Right renal cortex interstitium (tissue), 3 donors: ENCODE measurements at places on chromosomes 5 and 9. TPM values are rescaled to one million over a fixed set of nuclear protein-coding genes. Genes with fewer than 3 reads are reported as not detected.

DNA sequence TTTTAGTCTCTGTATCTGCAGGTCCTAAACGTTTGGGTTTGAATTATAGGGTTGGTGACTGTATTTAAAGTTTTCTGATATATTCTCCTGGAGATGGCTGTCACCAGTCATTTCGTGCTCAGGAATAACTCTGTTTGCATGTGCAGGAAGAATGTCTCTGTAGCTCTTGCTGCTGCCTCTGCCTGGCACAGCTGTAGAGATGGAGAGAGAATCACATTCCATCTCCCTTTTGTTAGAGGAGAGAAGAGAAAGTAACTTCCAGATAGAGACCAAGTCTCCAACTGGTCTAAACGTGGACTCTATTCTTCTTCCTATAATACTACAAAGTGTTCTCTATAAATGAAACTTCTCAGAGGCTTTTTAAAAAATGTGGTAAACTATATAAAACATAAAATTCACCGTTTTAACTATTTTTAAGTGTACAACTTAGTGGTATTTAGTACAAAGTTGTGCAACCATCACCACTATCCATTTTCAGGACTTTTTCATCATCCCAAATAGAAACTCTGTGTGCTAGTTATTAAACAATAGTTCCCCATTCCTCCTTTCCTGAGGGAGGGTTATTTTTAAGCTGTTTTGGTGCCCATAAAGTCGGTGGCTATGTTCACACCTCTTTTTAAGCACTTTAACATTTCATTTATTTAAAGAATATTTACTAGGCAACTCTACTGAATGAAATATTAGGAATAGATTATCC, 20.7 kb upstream of the STARD4 start:
- no peak for DNase-seq

- no peak for DNase-seq
Measured at GRCh38 chr5:163033656-163034055, 403.7 kb upstream of the CCNG1 start.

- DNase-seq, result peak; percentile 24
Measured at GRCh38 chr5:134148316-134148715, 28.4 kb downstream of the SKP1 start.

- no peak for DNase-seq
Measured at GRCh38 chr9:124423591-124423990, 8.3 kb upstream of the PSMB7 start.

DNA sequence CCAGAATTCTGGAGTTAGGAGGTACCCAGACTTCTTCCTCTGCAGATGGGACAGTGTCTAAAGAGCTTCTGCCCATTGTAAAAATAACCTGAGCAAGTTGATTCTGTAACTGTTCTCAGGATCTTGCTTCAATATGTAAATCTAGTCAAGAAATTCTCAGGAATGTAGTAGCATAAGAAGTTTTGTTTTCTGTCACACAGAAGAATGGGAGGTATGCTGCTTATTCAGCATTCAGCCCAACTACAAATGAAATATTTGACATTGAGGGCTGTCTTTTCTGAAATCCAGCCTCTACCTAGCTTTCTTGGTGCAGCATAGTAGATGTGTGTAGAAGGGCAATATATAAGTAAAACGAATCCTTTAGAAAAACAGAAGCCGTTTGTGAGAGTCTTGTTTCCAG, 13.8 kb downstream of the MACIR start:
- DNase-seq, result no peak

DNA sequence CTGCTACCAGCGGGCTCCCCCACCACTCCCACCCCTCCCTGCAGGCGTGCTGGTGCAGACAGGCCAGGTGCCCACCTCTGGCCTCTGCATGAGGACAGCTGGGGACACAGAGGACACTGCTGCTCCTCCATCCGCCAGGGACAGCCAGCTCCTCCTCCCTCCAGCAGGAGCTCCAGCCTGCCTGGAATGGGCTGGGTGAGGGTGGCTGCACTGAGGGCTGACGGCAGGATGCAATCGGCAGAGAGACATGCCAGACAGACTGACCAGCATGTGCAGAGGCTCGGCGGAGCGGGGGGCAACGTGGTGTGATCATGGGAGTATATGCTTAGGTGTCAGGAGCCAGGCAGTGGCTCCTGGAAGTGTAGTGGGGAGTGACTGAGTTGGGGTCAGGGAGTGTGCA, 68.4 kb downstream of the RASGEF1C start:
- DNase-seq, result no peak

DNA sequence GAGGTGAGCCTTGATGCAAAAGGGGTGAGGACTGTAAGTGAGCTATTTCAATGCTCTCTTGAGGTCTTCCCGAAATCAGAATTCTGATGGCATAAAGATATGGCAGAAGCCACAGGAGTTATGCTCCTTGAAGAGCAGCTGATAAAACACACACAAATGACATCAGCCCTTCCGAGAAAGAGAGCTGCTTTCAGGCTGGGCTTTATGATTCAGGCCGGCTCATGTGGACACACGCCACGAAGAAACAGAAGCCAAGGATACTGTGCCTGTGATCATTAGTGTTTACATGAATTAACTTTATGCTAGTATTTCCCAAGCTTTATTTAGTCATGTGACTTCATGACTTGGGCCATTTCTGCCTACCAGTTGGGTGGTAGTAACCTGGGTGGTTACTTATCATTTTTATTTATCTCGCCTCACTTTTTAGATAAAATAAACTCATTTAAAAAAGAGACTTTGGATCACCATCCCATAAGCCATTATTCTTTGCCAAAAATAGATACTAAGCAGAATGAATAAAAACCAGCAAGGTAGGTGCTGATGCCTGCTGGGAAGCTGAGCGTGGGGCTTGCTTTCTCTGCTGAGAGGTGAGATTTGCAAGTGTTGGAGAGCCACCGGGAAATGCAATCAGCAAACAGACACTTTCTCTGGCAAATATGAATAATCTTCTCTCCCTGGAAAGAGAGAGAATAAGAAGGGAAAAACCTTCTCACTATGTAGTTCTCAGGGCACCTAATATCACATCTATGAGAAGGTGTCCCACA, 73.0 kb upstream of the SLC25A51 start:
- no peak for DNase-seq

GRCh38 chr5:56516441-56516840, 283.3 kb upstream of the ANKRD55 start:
- no peak for DNase-seq

GRCh38 chr9:24073007-24073592, 247.1 kb upstream of the ELAVL2 start:
- no peak for DNase-seq

DNA sequence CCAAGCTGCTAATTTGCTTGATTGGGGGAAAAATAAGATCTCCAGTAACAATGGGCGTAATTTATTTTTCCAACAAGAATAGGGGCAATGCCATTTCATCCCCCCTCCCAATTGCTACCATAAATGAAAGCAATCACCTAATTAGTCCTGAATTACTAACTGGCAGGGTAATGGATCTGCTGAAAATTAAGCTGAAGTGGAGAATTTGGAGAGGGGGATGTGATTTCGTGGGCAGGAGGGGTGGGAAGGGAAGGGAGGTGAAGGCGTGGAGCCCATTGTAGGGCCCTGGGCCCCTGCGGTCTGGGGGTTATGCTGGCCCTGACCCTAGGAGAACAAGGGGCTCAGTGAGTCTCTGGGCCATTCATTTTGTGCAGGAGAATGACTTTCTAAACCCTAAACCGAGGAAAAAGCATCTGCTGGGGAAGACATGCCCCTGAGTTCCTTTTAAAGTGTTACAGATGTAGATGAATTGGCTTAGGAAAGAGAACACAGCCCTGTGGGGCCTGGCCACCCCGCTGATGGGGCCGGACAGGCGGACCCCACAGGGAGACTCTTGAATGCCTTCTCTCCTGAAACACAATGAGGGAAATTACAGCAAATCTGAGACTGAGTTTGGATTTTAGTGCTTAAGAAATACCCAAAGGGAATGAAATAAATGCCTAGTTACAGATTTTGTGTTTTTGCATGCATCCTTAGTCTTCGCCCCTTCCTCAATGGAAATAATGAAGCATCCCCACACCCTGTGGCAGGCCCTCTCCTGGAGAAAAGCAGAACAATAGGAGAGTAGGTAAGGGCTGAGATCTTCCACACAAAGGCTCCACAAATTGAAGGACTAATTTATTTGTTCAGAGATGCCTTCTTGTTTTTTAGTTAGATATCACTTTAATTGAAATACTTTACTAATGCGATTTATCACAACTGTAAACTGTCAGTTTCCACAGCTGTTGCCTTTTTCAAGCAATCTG, 143.2 kb downstream of the PSAT1 start:
- no peak for DNase-seq

GRCh38 chr9:84241817-84242373, 98.7 kb downstream of the SLC28A3 start:
- DNase-seq, result no peak

GRCh38 chr9:124794902-124795491, 18.1 kb downstream of the OLFML2A start:
- no peak for DNase-seq

DNA sequence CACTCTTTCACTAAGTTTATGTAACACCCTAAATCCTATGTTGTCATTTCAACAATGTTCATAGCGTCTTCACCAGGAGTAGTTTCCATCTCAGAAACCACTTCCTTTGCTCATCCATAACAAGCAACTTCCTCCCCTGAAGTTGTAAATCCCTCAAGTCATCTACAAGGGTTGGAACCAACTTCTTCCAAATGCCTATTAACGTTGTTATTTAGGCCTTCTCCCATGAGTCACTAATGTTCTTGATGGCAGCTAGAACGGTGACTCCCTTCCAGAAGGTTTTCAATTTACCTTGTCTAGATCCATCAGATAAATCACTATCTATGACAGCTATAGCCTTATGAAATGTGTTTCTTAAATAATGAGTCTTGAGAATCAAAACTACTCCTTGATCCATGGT, 73.3 kb upstream of the TARS1 start:
- DNase-seq, result no peak

GRCh38 chr9:83999141-83999918, 18.7 kb downstream of the RMI1 start:
- no peak for DNase-seq

GRCh38 chr5:127233590-127233989, 57.0 kb upstream of the MEGF10 start:
- no peak for DNase-seq

- DNase-seq, result no peak
Measured at GRCh38 chr9:22483528-22484070, 37.0 kb downstream of the DMRTA1 start.

GRCh38 chr5:59095480-59095879, 512.6 kb downstream of the RAB3C start:
- no peak for DNase-seq

- no peak for DNase-seq
Measured at GRCh38 chr5:155147222-155147621, 133.7 kb downstream of the KIF4B start.

DNA sequence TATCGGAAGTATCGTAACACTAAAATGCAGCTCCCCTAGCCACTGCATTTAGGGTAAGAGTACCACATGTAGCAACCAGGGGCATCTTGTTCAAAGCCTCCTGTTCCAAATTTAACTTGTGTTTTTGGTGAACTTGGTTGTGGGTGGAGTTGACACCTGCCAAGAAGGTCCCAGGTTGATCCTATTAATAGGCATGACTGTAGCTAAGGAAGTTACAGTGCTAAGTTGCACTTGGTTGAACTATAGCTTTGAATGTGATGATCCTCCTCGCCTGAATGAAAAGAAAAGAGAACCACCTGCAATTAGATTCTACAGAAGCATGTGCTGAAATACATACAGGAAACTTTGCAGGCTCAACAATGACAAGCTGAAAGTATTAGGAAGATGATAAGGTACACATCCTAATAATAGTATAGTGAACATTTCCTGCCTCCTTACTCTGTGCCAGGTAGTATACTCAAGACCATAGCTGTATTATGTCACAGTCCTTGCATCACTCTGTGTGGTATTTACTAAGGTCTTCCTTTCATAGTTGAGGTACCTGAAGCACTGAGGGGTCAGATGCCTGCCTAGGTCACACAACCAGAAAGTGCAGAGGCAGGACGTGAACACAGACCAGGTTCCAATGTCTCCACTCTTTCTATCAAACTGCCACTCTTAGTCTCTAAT, 64.5 kb upstream of the PIP5K1B start:
- no peak for DNase-seq

DNA sequence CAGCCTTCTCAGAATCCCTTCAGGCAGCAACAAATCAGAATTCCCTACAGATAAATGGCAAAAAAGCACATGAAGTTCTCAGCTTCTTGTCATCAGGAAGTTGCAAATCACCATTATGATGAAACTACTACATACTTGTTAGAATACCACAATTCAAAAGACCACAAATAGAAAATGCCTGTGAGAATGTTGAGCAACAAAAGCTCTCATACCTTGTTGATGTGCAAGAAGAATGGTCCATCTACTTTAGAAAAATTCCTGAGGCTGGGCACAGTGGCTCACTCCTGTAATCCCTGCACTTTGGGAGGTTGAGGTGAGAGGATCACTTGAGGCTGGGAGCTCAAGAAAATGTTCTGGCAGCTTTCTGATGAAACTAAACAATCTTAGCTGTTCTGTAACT, 278.1 kb downstream of the ICE1 start:
- DNase-seq, result no peak

DNA sequence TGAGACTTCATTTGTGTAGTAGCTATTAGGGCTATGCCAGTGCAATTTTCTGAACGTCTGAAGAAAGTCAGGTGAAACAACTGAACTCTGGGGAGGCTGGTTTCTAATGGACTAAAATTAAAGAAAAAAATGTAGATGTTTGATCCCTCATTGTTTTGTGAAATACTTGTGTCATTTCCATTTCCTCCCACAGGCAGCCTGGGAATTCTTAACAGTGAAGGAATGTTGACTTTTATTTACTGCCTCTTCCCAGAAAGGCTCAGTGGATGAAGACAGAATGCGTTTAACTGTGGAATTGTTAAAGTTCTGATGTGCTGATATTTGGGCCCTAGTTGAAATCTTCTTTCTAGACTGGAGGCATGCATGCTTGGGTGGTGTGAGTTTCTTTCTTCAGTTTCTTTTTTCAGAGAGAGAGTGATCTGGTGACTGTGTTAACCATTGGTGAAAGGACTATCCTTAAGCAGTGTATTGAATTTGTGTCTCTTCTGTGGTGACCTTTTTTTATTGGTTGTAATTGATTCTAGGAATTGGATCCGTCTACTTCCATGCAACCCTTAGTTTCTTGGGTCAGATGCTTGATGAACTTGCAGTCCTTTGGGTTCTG, 15.5 kb downstream of the ACER2 start:
- DNase-seq, result no peak

DNA sequence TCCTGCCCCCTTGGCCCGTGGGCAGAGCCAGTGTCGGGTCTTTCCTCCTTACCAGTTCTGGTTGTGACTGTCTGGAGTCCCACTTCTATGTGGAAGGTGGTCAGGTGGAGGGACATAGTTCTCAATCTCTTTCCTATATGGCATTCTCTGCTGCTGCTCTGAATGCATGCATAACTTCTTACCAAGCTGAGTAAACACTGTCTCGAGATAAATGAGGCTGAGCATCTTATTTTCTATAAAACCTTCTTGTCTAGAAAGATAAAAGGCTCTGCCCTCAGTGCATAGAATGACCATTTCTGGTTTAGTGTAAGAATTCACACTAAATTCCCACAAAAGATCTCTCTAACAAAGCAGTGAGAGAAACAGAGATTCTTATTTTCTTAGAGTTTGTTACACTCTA, 106.2 kb upstream of the TBC1D2 start:
- no peak for DNase-seq

- no peak for DNase-seq
Measured at GRCh38 chr9:114099669-114100270, 678 bp upstream of the KIF12 start.

The ARL10 gene
- 10.6 TPM for polyA plus RNA-seq

The FAM78A gene
- polyA plus RNA-seq, result 2.5 TPM

The FRMPD1 gene
- 0.68 TPM for polyA plus RNA-seq

The TAS2R1 gene
- not detected for polyA plus RNA-seq

The SLC31A2 gene
- polyA plus RNA-seq, result 3.5 TPM

The SH2D3C gene
- polyA plus RNA-seq, result 12.6 TPM

The HRH2 gene
- 3.3 TPM for polyA plus RNA-seq

The JAKMIP2 gene
- polyA plus RNA-seq, result 5.4 TPM

The SPRY4 gene
- 28.4 TPM for polyA plus RNA-seq

The PHF24 gene
- 0.19 TPM for polyA plus RNA-seq
